ENCODE measurements at places on chromosomes 16 and 17.

DNA sequence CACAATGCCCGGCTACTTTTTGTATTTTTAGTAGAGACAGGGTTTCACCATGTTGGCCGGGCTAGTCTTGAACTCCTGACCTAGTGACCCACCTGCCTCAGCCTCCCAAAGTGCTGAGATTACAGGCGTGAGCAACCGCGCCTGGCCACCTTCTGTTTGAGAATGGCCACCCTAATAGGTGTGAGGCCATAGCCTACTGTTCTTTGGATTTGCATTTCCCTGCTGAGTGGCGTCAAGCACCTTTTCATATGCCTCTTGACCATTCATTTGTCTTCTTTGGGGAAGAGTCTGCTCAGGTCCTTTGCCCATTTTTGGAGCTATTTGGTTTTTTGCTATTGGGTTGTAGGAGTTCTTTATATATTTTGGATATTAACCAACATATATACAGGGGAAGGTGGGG, 276.7 kb downstream of the PARN start:
- no peak for DNase-seq

DNA sequence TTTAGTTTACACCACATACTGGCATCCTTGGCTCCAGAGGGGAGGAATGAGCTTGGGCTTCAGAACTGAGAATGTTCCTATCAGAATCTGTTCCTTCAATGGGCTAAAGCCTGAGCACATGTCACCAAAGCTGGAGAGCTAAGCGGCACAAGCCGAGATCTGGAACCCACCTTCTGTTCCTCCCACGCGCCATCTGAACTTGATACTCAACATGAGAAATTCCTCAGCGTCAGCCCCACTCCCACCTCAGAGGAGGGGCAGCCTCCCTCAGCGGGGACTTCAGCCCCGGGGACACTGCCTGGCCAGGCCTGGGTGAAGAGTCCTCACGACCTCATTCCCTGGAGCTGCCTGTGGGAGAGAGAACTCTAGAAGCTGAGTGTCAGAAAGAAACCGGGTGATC, 22.8 kb upstream of the SLC47A1 start:
- DNase-seq: no peak

GRCh38 chr17:80032614-80033171, 3.0 kb downstream of the TBC1D16 start:
- DNase-seq: no peak

DNA sequence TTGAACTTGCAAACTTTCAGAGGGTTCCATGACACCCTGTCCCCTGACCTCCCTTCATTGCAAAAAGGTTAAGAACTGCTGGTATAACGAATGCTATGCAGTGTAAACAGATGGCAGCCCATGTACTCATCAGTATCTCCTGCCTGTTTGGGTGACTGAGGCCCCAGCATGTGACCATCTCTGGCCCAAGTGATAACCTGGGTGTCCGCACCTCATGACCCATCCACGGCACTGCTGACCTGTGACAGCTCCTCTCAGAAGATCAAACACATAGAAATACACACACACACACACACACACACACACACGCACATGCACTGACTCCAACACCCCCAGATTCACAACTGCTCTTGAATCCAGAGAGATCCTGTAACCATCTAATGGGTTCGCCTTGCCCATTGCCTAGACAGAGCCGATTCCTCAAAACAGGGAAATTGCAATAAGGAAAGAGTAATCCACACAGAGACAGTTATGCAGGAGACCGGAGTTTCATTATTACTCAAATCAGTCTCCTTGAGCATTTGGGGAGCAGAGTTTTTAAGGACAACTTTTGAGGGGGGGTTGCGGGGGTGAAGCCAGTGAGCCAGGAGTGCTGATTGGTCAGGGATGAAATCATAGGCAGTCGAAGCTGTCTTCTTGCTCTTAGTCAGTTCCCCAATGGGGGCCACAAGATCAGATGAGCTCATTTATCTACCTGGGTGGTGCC, 11.3 kb upstream of the PHOSPHO1 start:
- no peak for DNase-seq

- no peak for DNase-seq
These were observed 37.1 kb upstream of the MYLK3 start for GRCh38 chr16:46785076-46785845.

- DNase-seq: no peak
These were observed 191.9 kb upstream of the AXIN2 start for GRCh38 chr17:65753348-65753747.

GRCh38 chr17:68460715-68461114, 3.4 kb upstream of the WIPI1 start:
- no peak for DNase-seq

DNA sequence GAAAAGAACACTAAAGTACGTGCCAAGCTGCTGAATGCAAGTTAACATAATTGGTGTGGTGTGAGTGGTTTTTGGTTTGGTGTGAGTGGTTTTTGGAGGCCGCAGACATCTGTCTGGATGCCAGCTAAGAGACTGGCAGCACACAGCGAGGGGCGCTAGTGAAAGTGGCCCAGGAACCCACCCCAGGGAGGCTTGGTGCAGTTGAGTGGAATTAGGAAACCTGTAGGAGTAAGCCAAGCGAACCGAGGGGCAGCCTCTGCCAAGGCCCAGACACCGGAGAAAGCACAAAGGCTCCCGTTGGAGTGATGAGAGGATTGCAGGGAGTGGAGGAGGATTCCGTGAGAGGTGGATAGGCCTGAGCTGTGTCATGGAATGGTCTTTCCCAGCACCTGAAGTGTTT, 24.6 kb upstream of the SLC5A11 start:
- DNase-seq: no peak

GRCh38 chr17:59490216-59490615, 75.2 kb upstream of the DHX40 start:
- DNase-seq: no peak

DNA sequence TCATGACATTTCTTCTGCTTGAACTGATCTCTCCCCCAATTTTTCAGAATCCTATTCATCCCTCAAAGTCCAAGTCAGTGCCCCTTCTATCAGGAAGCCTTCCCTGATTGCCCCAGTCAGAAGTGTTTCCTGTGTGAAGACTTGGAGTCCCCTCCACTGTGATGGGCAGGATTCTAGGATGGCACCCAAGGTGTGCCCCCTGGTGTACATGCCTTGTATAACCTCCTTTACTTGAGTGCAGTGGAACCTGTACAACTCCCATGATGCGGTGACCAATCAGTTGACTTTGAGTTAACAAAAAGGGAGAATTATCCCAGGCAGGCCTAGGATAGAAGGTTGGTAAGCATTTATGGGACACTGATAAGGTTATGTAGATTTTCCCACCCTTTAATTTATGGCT, 23.4 kb downstream of the MYH13 start:
- DNase-seq: no peak

- no peak for DNase-seq
These were observed 53.5 kb downstream of the C17orf58 start for GRCh38 chr17:67942810-67943209.

DNA sequence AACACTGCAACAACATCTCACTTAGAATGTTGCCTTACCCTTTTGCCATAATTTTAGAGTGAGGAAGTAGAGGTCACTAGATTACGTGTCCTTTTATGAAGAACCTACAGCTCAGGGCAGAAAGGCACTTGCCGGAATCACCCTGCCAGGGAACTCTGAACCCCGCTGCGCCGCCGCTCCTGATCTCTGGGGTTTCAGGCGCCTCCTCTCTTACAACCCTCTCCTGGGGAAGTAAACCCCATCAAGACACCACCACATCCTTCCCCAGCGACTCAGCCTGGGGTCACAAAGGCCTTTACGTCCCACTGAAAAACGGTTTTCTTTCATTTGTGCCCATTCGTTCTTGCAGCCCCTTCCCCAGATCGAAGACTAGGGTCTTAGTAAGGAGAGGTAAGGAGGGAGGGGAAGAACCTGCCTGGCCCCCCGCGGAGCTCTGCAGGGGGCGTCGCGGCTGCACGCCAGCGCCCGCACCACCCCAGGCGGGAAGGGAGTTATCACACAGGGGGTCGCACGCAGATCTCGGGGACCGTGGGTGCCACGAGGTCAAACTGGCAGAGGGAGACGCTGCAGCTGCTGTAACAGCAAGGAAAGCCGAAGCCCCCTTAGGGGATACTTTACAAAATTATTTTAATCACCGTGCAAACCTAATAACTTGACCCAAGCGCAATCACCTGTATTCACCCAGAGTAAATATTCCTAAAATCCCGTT, 1.0 kb upstream of the HLF start:
- no peak for DNase-seq

GRCh38 chr16:22961206-22961605, 147.2 kb downstream of the HS3ST2 start:
- DNase-seq: no peak

DNA sequence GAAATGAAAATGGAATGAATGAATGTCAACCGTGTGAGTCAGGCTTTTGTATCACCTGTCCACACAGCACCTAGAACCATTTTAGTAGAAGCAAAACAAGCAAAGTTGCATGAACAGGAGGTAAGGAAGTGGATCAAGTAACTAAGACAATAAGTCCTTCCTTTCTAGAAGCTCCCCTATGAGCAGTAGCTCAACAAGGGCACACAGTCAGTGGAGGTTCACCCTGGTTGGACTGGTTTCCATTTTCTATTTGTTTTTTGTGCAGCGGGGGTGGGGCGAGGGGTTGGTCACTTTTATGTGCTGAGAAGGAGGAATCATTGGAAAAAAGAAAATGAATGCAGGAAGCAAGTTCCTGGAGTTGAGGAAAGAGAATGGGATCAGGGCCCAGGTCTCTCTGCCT, 4.0 kb upstream of the HSBP1 start:
- DNase-seq: no peak

DNA sequence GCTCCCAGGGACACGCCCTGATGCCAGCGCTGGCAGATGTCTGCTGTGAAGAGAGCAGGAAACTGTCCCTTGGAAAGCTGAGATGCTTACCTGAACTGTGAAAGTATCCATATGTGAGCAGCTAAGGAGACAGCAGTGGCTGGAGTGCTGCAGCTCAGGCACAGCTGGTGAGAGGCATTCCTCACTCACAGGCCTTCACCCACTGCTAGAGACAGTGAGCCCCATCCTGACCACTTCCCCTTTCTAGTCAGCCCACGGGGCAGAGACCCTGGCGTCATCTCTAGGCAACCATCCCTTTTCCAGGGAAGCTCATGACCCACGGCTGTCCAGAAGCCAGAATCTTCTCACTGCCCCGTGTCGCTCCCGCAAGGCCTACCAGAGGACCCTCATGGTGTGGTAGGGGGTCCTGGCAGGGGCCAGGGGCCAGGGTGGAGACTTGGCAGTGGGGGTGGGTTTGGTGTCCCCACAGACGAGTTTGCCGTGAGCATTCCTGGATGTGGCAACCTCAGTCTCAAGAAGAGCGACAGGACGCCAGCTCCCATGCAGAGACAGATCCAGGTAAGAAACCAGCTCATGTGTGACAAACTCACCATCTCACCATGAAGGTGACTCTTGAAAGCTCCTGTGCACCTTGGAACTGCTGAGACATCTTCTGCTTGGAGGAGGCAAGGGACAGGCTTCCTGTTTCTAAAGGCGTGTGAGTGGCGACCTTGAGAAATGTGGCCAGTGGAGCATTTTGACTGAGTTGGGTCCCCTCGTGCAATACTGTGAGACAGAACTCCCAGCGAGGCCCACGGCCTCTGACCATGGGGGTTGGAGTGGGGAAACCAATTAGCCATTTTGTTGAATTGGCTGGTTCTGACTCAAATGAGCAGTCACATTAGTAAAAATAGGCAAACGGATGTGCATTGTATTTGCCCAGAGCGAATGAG, at the start of gene SCIMP:
Gene SCIMP (minus strand): TSS at position 216 of the 932 bp plus-strand sequence. CDS start 105 bp downstream, at position 111.
- DNase-seq: no peak

DNA sequence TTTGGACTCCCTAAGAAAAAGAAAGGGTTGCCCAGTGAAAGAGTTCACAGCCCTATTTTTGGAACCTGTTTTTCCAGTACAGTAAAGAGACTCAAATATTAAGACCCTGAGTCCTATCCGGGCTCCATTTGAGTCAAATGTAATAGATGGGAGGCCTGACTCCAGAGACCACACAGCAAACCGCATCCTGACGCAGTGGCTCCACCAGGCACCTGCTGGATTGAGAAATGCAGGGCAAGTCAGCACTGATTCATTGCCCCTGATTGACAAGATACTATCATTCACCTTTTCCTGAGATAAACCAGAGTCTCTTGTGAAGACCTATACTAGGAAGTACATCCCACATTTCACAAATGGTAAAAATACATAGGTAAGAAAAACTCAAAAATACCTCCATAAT, 715.7 kb upstream of the SOX9 start:
- DNase-seq: no peak

- no peak for DNase-seq
These were observed 36.4 kb upstream of the CDC42EP4 start for GRCh38 chr17:73348018-73348828.

DNA sequence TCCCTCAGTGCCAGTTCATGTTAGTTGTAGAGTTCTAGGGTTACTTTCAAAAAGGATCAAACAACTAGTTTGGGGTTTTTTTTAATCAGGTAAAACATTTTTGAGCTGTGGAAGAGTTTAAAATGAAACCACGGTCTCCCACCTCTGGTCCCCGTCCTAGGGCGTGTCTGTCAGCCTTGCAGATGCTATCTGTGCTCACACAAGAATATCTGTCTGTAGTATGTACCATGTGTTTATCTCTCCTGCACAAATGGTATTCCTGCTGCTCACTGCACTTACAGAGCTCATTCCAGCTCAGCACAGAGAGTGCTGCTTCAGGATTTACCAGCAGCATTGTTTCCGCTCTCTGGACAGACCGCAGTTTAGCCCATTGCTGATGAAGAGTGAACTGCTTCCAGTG, 38.9 kb downstream of the UBN1 start:
- DNase-seq: no peak

DNA sequence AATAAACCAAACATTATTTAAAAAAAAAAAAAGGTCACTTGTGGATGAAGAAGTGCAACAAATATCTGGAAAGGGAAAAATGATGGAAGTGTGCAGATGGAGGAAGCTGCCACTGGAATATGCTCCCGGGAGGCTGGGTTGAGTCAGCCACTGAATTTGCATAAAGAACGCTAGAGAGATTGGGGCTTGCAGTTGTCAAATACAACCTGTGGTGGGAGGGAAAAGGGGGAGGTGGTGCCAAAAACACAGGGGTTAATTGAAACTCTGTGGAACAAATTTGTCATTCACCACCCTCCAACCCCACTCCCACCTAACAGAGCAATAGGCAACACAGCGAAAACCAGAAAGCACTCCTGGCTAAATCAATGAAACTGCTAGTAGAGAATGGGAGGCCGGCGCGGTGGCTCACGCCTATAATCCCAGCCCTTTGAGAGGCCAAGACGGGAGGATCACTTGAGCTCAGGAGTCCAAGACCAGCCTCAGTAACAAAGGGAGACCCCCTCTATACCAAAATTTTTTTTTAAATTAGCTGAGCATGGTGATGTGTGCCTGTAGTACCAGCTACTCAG, 37.6 kb upstream of the RPL38 start:
- DNase-seq: no peak

DNA sequence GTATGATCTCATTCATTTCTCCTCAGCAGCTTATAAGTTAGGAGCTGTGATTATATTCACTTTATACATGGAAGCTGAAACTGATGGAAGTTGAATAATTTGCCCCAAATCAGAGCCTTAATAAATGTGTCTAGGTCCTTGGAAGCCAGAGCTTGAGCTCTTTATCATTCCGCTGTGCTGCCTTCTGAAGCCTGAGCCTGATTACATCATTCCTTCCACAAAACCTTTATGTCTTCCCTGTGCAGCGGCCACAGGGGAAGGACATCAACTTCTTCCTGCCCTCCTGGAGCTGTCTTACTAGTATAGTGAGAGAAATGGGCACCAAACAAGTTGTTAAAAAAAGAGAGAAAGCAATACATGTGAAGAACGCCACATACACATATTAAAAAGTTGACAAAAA, 6.8 kb downstream of the TNRC6C start:
- no peak for DNase-seq
